Naive thymus-derived CD4-positive, alpha-beta T cell (primary cell): ENCODE measurements at places on chromosomes 3 and 15. TPM values are rescaled to one million over a fixed set of nuclear protein-coding genes. Genes with fewer than 3 reads are reported as not detected.

The C3orf20 gene
- 0.10 TPM for total RNA-seq

- no peak for DNase-seq
These were observed 52.8 kb upstream of the DGKG start for GRCh38 chr3:186414735-186415419.

GRCh38 chr15:96246057-96246456 lies 84.4 kb upstream of the NR2F2 start:
- no peak for DNase-seq

DNA sequence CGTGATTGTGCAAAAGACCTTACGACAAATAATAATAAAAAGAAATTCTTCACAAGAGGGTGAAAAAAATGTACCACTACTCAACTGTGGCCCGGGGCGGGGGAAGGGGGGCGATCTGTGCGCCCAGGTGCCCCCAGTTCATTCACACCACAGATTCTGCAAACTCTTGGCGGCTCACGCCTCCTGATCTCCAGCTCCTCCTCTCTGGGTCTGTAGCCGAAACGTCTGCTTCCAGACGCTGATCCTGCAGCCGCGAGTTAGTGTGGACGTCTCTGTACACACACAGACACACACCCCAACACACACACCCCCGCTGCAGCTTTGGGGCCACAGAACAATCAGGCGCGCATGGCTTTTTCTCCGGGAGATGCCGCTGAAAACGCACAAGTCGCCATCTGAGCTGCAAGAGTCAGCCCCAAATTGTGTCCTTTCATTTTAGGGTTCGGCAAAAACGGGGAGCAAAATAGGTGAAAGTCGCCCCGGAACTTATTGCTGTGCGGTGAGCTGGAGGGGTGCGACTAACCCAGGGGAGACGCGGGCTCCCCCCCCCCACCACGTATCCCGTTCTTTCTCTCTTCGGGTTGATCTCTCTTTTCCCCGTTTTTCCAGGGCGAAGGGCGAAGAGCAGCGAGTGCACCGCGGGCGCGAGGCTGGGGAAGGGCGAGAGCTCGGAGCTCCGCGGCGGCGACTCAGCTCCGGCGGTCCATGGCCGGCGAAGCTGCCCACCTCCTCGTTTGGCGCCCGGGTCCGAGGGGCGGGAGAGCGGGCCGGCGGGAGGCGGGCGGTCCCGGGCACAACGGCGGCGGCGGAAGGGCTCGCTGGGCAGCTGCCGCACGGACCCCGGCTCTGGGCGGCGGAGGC lies 505 bp upstream of the WNT5A start:
- DNase-seq: no peak

DNA sequence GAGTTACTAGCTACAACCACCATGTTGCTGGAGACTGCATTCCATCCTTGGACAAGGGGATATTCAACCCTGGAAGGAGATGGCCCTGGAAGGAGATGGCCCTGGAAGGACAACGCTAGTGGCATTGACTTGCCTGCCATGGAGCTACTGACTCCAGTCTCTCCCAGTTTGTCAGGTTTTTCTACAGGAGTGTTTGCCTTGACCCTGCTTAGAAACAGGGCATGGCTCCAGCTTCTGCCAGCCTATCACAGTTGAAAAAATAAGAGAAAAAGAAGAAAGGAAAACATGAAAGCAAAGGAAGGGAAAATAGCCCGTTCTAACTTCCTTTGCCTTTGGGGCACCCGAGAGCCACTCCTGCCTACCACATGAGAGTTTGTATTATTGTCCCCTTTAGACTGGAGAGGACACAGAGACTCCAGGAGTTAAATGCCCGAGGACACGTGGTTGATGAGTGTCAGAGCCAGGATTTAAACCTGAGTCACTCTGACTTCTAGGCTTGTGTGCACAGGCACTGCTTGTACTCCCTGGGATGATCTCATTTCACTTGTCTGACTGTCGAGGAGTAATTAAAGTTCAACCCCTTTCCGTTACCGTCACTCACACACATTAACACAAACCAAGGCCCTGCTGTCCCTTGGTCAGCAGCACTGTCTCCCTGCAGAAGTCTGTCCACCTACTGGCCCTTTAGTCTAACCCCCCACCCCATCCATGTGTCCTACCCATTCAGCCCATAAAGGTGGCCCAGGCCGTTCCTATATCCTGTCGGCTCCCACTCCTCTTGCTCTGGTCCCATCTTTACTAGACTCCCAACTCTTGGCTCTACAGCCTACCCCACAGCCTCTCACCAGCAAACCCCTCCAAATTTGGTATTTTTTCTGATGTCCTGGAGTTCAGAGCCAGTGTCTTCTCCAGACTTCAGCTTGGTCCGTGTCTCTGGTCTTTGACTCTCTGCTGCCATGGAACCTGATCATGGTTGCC lies 46.1 kb downstream of the C2CD4A start:
- DNase-seq: no peak
